ENCODE measurements at places on chromosomes 5 and 9.

DNA sequence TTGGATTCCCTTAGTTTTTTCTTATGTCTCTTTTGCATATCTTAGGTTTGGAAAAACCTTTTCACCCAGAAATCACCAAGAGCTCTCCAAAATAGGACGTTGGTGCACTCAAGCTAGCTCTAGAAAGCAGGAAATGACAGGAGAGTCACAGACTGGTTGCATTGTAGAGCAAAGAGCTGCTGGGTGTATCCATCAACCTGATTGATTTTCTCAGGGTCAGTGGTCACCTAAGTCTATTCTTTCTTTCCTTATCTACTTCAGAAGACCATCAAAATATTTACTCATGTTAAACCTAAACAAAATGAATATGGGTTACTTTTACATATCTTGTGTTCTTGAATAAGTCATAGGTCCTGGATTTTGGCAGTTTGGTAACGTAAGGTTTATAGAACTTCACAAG is 14.9 kb downstream of the SLC26A2 start:
- DNase-seq: no peak

DNA sequence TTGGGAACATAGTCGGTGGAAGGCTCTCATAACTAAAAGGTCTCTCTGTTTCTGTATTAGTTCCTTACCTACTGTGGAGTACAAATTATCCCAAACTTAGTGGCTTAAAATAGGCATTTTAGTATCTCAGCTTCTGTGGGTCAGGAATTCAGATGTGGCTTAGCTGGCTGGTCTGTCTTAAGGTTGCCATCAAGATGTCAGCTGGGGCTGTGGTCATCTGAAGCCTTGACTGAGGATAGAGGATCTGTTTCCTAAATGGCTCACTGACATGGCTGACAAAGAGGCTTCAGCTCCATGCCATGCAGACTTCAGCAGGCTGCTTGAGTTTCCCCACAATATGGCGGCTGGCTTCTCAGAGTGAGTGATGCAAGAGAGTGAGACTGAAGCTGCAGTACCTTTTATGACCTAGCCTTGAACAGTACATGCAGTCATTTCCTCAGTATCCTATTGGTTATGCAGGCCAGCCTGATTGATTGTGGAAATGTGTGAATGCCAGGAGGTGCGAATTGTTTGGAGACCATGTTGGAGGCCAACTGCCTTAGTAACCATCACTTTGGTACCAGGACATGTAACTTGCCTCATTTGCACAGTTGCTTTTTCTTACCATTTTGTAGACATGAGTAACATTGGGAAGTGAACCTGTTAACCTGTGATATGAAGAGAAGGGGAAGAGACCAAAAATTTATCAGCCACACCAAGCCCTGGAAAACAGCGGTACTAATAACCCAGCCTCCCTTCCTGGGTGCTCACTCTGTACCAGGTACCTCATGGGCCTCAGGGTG is 152.8 kb upstream of the IER5L start:
- no peak for DNase-seq

- DNase-seq: no peak
Measured at GRCh38 chr5:159826351-159827214, 89.7 kb upstream of the ADRA1B start.

DNA sequence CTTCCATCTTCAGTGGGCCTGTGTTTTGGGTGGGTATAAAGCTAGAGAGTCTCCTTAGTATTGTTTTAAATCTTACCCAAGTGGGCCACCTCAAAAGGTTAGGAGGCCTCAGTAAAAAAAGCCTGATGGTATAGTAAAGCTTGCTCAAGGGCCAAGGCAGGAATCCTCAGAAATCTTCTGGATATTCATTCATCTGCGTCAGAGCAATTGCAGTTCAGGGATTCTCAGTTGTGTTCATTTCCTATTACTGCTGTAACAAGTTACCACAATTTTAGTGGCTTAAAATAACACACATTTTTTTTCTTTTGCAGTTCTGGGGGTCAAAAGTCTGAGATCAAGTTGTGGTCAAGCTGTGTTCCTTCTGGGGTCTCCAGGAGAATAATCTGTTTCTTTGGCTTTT is 985.5 kb downstream of the TLE4 start:
- no peak for DNase-seq

DNA sequence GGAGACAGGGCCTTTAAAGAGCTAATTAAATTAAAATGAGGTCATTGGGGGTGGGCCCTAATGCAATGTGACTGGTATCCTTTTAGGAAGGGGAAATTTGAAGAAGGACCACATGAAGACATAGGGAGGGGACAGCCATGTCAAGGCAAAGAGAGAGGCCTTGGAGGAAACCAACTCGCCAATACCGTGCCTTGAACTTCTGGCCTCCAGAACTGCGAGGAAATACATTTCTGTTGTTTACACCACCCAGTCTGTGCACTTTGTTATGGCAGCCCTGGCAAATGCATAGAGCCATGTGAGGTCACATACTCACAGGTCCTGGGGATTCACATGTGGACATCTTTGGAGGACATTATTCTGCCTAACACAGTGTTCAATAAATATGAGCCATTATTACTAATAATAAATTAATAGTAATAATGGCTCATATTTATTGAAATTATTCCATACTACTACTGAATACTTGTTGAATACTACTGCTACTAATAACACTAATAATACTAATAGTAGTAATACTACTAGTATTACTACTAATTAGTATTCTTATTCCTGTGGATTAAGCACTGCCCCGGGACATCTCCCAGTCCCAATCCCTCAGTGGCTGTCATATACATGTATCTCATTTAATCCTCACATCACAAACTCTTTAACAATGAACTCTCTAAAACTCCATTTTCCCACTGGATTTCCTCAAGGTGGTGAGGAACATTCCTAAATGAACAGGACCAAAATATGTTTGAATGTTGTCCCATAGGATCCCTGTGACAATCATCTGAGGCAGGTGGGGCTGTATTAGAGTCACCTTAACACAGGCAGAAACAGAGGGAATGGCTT is 8.4 kb downstream of the TRAF1 start:
- DNase-seq: no peak

GRCh38 chr5:54556141-54556540 is 38.6 kb downstream of the SNX18 start:
- DNase-seq: no peak

- DNase-seq: no peak
Measured at GRCh38 chr5:51466214-51466613, 83.0 kb downstream of the ISL1 start.

GRCh38 chr9:98091735-98092612 is 27.0 kb downstream of the TRIM14 start:
- no peak for DNase-seq

DNA sequence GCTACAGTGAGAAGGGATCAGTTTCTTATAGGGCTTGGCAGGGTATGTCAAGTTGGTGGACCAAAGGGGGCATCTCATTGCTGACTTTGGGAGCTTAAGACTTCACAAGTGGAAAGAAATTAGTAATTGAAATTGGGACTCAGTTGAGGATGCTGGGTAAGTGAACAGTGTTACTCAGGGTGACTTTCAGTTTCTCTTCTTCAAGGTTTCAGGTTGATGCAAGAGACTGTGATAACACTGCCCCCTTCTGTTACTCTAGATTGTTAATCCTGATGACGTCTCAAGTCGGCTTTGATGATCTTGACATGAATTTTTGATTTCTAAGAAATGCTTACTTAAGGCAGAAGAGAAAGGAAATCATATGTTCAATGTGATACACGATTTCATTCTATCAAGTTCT is 21.3 kb downstream of the KCTD16 start:
- peak; percentile 35 for DNase-seq

DNA sequence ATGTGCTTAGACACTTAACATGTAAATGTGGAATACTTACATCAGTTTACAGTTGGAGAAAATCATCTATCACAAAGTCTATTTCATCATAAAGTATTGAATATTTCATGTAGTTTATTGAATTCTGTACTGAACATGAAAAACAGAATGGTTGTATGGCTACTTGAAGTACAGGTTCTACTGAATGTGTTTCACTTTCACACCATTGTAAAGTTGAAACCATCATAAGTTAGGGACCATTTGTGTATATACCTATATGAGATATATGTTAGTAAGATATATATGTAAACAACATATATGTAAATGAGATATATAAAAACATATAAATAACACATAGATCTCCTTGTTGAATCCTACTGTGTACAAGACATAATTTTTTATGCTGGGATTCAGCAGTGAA is 63.0 kb upstream of the TAF11L2 start:
- DNase-seq: no peak

DNA sequence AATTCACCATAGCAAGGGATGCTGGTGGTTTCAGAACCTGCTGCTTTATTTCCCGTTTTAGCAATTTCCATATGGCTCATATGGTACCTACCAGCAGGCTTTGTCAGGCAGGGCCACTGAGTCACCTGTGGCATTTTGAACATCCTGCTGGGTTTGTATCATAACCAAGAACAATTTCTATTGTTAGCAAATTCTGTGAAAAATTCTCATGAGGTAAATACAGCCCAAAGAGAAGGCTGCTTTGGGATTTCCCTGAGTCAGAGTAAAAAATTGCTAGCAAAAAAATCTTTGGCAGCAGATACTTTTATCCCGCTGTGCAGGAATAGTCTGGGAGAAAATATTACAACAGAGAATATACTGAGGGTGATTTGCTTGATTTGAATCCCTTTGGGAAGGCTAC is 52.7 kb downstream of the PRR16 start:
- no peak for DNase-seq

DNA sequence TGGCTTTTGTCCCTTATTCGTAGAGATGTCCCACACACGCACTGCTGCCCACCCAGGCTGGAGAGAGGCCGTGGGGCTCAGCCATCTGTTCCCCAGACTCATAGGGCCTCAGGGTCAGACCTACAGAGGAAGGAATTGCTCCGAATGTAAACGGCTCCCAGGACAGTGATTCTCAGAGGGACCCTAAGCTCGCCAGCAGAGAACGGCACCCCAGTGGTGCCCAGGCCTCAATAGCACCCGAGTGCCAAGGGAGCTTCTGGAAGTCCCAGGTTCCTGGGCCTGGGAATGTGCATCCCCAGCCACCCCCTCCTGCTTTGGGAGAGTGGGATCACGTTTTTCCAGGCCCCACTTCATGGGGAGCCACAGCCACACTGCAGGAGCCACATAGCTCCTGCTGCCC is 32.9 kb upstream of the CNOT6 start:
- no peak for DNase-seq

GRCh38 chr9:16058131-16058549 is 505.3 kb downstream of the CCDC171 start:
- DNase-seq: no peak

DNA sequence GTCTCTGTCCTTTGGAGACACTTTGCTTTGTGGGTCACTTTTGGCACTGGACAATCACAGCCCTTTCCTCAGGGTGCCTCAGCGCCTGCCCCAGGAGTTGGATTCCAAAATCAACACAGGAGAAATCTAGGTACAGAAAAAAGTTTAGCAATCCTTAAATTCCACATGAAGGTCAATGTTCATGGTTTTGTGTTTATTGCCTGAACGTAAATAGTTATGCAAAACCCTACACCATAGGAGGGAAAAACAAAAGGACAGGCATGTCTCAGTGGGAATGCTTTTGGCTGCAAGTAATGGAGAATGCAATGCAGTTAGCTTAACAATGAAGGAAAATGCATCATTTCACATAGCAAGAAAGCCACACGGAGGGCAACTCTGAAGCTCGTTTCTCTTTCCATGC is 6.5 kb upstream of the HMCN2 start:
- DNase-seq: no peak

- peak; percentile 71 for DNase-seq
Measured at GRCh38 chr9:22008717-22009505, at the start of gene CDKN2B. Gene CDKN2B (minus strand): TSS chr9:22009305. CDS start chr9:22008953, 352 bp downstream.

GRCh38 chr5:55758231-55758630 is 20.4 kb downstream of the DDX4 start:
- DNase-seq: no peak

- DNase-seq: no peak
Measured at GRCh38 chr5:108521841-108522506, 140.1 kb upstream of the FBXL17 start.

GRCh38 chr5:37847978-37848425 is 8.2 kb upstream of the GDNF start:
- no peak for DNase-seq

GRCh38 chr9:89309608-89310474 is 1.2 kb upstream of the CKS2 start:
- DNase-seq: no peak

GRCh38 chr5:79122973-79123372 is 11.4 kb downstream of the BHMT start:
- no peak for DNase-seq

- no peak for DNase-seq
Measured at GRCh38 chr5:64836190-64836755, 67.5 kb downstream of the CWC27 start.

All from GM19239 (cell line).